Stimulated activated CD8-positive, alpha-beta memory T cell treated with anti-CD3 and anti-CD28 coated beads, Interleukin-15, amount 100 ng/mL, for 24 hours (primary cell): ENCODE measurements at places on chromosomes 2 and 18.

DNA sequence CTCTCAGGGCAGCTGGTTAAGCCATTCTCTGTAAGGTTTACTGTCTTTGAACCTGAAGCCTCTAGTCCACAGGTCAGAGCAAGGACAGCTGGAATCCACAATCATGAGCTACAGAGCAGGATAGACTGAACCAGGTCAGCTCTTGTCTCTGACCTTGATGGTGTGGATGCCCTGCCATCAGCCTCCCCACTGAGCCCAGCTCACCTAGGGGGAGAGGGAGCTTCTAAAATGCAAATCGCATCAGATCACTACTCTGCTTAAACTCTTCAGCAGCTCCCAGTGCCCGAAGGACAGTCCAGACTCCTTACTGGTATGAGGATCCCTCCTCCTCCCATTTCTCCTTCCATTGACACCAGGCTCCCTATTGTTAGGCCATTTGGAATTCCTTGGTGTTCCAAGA lies 255.3 kb upstream of the CCDC68 start:
- no peak for DNase-seq

- no peak for DNase-seq
Observed at GRCh38 chr2:226813148-226813701, 13.6 kb upstream of the IRS1 start.

- no peak for DNase-seq
Observed at GRCh38 chr2:188024811-188025210, 266.9 kb upstream of the GULP1 start.

- no peak for DNase-seq
Observed at GRCh38 chr18:36401462-36401861, 103.9 kb downstream of the FHOD3 start.
